ENCODE measurements at places on chromosomes 12 and 14. TPM values are rescaled to one million over a fixed set of nuclear protein-coding genes. Genes with fewer than 3 reads are reported as not detected.

RHOJ gene
- total RNA-seq, result 2.8 TPM

DAO gene
- not detected for total RNA-seq

LTBR gene
- total RNA-seq, result 71.0 TPM

OTX2 gene
- not detected for total RNA-seq

FGD4 gene
- total RNA-seq, result 26.3 TPM

TSPAN31 gene
- total RNA-seq, result 86.3 TPM

KLHL33 gene
- total RNA-seq, result 0.28 TPM

ANKRD33 gene
- total RNA-seq, result under 0.01 TPM

RHEBL1 gene
- 0.56 TPM for total RNA-seq

Measured in regular cardiac myocyte (primary cell).